ENCODE measurements at places on chromosomes 7 and 10.

- peak; percentile 81 for DNase-seq
These were observed 4.4 kb upstream of the PDLIM1 start for GRCh38 chr10:95295031-95295755.

DNA sequence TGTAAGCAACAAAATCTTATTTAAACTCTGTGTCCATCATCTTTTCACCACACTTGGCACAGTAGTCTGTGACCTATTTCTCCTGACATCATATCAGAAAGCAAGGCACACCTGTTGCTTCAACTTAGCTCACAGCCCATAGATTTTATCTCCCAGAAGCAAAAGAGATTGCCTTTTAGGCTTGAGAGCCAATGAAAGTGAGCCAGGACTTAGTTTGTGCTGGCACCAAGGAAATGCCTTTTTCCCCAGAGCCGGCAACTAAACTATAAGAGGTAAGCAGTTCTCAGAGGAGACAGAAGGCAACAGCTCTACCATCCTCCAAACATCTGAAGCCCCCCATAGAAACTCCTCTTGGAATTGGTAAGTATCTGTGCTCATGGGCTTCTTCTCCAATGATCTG is at the start of gene ACSM6:
ACSM6 (plus strand) TSS at position 295 of the 400 bp plus-strand sequence. CDS start 248 bp downstream, outside the sequence.
- DNase-seq: no peak

DNA sequence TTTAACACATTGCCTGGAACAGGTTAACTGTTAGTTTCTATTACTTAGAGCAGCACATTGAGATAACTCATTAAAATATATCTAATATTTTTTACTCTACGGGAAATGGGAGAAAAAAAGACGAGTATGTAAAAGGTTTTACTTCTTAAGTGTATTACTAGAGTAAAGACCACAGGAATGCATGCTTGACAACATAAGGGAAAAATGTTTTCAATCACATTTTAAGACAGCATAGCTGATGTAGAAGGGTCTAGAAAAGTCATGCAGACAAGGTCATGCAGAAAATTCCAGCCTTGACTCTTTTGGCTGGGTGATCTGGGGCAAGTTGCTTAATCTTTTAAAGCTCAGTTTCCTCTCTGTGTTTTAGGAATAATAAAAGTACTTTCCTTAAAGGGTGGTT is 806.2 kb downstream of the CNTNAP2 start:
- DNase-seq: no peak

DNA sequence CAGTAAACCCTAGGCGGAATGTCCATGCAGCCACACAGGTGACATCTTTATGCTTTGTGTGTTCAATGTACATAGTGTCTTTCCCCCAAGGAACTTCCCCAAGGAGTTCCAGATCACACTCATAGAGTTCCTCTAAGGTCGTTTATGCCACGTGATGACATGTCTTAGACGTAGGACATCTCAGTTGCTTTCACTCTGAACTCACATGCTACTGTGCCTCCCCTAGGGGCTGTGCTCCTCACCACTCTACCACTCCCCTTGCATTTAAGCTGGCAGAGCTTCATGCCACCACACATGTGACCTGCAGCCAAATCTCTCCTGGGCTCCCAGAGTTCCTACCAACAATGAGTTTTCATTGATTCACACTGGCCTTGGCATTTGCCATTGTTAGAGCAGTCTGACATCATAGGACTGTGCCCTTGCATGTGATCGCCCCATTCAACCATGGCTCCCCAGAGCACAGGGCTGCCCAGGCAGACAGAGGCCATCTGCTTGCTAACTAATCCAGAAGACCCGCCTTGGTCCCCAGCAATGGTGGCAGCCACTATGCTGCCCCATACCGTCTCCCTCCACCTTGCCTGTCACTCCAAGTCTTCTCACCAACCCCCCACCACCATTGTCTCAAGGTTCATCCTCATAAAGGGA is 95.3 kb upstream of the MACROH2A2 start:
- no peak for DNase-seq

- DNase-seq: peak; percentile 41
These were observed 201.0 kb upstream of the TPK1 start for GRCh38 chr7:145036604-145037405.

GRCh38 chr7:151020231-151020630 is 4.1 kb downstream of the ATG9B start:
- DNase-seq: no peak

DNA sequence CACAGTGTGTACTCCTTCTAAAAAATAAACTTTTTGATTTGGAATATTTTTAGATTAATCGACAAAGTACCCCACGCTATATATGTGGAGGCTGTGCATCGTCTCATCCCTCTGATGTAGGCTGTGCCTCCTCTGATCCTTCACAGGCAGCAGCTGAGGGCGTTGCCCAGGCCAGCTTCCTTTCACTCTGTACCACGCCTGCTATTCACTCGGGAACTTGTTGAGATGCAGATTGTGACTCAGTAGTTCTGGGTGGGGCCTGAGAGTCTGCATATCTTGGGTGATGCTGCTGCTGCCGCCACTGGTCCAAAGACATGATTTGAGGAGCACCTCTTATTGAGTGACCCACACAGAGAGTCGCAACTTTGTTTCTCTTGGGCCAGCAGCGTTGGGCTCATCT is 7.9 kb upstream of the C10orf120 start:
- no peak for DNase-seq

DNA sequence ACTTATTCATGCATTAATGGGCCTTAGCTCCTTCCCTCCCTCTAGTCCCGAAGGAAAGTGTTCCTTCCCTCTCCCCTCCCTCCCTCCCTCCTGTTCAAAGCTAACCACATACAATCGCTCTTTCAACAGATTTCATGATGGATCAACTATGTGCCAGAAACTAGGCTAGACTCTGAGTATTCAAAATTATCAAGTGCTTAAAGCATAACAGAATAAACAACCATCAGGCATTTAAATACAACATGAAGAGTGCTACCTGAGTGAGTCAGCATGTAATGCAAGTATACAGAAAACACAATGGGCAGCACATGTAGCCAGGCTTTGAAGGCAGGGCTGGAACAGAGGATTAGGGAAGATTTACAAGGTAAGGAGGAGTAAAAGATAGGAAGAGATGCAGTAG is 11.3 kb downstream of the CHCHD3 start:
- DNase-seq: no peak

DNA sequence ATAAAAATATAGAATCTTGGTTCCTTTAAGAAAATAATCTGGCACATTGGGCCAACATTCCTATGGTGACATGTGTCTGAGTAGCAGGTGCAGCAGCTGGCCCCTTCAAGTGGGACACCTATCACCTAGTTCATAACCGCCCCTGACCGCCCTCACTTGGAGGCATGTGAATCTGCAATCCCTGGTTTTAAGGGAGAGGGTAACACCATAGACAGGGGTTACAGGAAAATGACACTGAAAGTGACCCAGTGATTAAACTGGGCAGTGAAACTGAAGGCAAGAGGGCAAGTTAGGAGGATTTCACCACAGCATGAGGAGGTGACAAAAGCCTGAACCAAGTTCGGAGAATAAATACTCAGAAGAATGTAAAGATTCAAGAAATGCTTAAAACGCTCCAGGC is 1.1 kb downstream of the RSU1 start:
- DNase-seq: peak; percentile 18

DNA sequence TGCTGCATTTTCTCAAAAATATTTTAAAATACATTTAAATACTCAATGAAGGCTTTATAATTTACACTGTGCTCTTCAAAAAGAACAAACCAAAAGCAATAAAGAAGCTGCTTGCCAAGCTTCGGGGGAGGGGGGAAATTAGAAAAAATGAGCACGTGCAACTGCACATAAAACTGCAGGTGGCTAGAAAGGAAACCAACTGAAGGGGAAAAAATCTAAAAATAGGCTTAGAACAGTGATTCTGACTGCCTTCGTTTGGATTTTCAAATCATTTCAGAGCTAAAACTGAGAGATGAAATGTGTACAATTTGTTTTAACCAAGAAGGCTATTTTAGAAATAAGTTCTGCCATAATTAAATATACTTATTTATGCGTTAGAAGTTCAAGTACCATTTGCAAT is 61.4 kb downstream of the ABI1 start:
- no peak for DNase-seq

DNA sequence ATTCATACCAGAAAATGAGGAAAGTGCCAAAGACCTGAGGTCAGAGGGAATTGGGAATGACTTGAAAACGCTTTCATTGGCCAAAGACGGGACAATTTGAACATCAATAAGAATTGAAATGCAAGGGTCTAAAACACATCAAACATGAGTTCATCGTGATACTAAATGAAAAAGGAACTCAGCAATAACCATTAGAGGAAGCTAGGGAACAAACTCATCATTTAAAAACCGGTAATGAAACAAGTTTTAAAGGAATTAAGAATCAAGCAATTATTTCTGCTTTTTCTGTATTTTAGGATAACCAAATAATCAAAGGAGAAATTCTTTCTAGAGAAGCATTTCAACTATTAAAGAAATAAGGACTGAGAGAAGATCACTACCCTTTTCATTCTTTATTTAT is 303.1 kb downstream of the ARHGAP12 start:
- DNase-seq: no peak

GRCh38 chr10:51862149-51862548 is 162.8 kb upstream of the CSTF2T start:
- DNase-seq: no peak

GRCh38 chr10:69348816-69349541 is 67.7 kb downstream of the TACR2 start:
- DNase-seq: no peak

DNA sequence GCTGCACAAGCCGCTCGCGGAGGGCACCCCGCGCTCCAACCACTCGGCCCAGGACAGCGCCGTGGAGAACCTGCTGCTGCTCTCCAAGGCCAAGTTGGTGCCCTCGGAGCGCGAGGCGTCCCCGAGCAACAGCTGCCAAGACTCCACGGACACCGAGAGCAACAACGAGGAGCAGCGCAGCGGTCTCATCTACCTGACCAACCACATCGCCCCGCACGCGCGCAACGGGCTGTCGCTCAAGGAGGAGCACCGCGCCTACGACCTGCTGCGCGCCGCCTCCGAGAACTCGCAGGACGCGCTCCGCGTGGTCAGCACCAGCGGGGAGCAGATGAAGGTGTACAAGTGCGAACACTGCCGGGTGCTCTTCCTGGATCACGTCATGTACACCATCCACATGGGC is 50.0 kb downstream of the FIGNL1 start:
- DNase-seq: no peak

- no peak for DNase-seq
These were observed 84.1 kb downstream of the BMPR1A start for GRCh38 chr10:86840498-86840897.

DNA sequence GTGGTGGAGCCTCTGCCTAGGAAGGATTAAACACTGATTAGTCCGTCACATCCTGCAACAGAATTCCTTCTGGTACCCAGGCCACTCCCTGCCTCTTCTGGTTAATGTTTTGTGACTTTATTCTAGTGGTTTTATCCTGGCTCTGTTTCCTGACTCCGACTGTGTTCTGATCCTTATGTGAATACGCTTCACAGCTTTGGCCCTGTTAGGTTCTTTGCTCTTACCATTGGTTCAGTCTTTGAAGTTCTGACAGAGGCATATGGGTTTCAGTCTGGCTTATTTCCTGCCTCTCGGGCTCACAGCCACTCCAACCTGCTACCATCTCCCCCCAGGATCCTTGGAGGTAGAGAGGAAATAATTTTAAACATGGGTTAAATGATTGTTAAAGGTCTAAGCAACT is 23.2 kb upstream of the FGL2 start:
- no peak for DNase-seq

Measured in K562 (cell line).